ENCODE measurements at places on chromosomes 7 and 10.

DNA sequence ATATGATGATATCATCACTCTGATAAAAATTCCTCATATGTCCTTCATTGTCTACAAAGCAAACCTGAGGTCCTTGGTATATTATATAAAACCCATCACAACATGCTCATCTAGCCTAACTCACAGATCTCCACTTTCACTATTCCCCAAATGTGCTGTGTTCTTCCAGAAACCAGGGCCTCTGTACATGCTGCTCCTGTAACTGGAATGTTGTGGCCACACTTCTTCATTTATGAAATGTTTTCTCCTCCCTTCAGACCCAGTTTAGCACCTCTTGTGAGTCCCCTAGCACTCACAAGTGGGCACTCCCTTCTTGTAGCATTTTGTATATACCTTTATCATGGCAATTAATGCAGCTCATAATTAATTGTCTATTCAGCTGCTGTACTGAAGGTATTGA is 61.9 kb downstream of the AASS start:
- no peak for DNase-seq

- DNase-seq: no peak
Measured at GRCh38 chr7:148116195-148116594, 474.4 kb upstream of the C7orf33 start.

DNA sequence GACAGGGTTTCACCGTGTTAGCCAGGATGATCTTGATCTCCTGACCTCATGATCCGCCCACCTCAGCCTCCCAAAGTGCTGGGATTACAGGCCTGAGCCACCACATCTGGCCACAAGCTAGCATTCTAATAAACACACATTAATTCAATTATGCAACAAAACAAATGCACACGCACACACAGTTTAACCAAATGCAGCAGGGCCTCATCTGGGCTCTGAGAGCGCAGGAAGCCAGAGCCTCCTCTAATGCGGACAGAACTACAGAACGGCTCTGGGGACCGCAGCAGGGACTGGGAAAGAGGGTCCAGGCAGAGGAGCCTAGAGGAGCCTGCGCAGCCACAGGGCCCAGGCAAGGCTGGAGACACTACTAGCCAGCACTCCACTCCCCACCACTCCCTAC is 3.8 kb downstream of the MAD1L1 start:
- no peak for DNase-seq

DNA sequence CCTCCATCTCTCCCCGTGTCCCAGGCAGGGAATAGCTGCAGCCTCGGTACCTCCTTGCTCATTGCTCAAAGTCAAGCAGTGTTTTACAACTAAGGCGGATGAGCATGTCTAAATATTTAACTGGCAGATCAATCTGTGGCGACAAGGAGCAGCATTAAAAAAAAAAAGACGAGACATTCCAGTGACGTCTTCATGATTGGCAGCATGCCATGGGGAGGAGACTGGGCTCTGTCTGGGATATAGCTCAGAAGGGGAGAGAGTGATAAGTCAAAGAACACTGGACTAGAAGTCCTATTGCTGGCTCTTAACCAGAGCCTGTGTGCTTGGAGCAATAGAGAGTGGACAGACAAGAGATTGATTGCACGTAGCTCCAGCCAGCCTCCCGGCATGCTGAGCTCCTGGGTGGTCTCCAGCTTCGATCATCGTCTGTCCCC is 287.5 kb upstream of the PODXL start:
- peak; percentile 19 for DNase-seq

- DNase-seq: no peak
Measured at GRCh38 chr10:71939304-71939703, 24.9 kb upstream of the CHST3 start.

DNA sequence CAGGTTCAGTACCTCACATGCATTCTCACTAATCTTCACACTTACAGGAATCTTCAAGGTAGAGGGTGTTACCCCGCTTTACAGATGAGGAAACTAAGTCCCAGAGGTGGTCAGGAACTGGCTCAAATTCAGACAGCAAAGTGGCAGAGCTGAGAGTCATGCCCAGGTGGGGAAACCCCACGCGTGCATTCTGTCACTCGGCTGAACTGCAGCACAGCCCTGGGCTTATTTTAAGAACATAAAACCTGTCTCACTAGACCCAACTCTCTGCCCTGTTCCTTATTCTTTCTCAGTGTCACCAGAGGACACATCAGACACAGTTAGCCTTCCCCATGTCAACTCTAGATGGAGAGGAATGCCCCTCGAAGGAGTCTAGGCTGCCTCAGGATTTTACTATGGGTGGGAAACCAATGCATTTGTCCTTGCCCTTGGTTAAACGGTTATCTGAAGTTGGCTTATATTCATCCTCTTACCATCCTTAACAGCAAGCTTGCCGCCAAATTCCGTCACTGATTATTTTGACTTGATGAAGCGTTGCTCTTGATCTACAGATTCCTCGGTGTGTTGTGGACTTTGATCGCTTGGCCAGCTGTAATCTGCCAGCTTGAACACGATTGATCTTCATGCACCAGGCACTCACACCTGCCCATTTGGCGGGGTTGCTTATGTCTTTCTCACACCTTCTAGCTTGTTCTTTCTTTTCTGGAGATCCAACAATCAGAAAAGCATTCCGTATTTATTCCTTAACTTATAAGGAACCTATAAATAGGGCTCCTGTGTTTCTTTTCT is 627.9 kb downstream of the SDK1 start:
- no peak for DNase-seq
